ENCODE measurements at places on chromosomes 16 and 17.

GRCh38 chr16:57031156-57031555 is 41.8 kb downstream of the NLRC5 start:
- no peak for DNase-seq

GRCh38 chr16:4988647-4989046 is 30.5 kb downstream of the SEC14L5 start:
- DNase-seq, result no peak

GRCh38 chr17:17966399-17966798 is 5.8 kb downstream of the TOM1L2 start:
- no peak for DNase-seq

GRCh38 chr17:7130621-7131422 is 16.2 kb upstream of the ASGR2 start:
- DNase-seq, result no peak

- DNase-seq, result no peak
Measured at GRCh38 chr16:53412549-53412948, 21.7 kb upstream of the RBL2 start.

DNA sequence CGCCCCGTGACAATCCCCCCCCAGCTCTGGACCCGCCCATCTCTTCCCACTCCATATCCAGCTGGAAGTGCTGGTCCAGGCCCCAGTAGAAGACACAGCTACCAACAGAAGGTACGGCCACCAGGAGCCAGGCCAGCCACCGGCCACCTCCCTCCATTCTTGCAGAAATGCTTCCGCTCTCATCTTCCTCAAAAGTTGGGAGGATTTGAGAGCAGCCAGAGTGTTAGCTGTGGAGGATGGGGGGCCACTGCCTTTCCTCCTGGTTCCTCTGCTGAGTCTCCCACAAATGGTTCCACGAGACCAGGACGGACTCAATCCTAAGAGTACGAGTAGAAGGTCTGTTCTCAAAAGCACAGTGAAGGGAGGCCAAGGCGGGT is 78.3 kb downstream of the GAS7 start:
- DNase-seq, result no peak

DNA sequence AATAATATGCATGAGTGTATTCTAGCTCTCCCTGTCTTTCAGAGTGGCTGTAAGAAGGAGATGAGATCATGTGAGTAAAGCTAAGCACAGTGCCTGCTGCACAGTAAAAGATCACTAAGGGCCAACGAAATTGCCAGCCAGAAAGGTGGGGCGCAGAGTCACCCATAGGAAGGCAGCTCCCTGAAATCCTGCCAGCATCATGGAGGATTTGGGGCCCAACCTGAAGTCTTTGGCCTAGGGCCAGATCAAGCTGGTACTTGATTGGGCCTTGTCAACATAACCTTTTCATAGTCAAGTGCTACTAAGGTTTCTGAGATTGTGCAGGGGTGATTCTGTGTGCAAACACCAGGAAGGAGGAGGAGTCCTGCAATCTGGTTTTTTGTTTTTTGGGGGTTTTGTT is 16.5 kb downstream of the SCNN1B start:
- DNase-seq, result no peak

- no peak for DNase-seq
Measured at GRCh38 chr16:67199011-67199807, at the start of gene ELMO3. TSS of gene ELMO3 (plus strand) at chr16:67199131. CDS start at chr16:67199327, 196 bp downstream.

- no peak for DNase-seq
Measured at GRCh38 chr17:39533891-39534290, 72.6 kb downstream of the CDK12 start.

GRCh38 chr17:18257268-18257981 is 1.1 kb downstream of the FLII start:
- peak; percentile 12 for DNase-seq

- peak; percentile 42 for DNase-seq
Measured at GRCh38 chr16:88298181-88298832, 84.5 kb upstream of the ZNF469 start.
